AG08395 (cell line): ENCODE measurements at places on chromosomes 4 and X.

DNA sequence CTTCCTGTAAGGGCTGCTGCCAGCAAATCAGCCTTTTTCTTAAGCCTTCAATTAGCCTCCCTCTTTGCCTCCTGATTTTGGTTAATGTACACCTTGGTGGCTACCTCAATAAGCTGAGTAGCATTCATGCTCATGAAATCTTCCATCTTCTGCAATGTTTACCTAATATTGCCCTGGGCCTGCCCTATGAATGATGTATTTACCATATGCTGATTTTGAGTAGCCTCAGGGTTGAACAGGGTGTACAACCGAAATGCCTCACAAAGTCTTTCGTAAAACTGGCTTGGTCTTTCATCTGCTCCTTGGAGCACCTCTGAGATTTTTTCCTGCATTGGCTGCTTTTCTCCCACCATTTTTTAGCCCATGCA, 29.8 kb downstream of the SULT1E1 start:
- DNase-seq = no peak

DNA sequence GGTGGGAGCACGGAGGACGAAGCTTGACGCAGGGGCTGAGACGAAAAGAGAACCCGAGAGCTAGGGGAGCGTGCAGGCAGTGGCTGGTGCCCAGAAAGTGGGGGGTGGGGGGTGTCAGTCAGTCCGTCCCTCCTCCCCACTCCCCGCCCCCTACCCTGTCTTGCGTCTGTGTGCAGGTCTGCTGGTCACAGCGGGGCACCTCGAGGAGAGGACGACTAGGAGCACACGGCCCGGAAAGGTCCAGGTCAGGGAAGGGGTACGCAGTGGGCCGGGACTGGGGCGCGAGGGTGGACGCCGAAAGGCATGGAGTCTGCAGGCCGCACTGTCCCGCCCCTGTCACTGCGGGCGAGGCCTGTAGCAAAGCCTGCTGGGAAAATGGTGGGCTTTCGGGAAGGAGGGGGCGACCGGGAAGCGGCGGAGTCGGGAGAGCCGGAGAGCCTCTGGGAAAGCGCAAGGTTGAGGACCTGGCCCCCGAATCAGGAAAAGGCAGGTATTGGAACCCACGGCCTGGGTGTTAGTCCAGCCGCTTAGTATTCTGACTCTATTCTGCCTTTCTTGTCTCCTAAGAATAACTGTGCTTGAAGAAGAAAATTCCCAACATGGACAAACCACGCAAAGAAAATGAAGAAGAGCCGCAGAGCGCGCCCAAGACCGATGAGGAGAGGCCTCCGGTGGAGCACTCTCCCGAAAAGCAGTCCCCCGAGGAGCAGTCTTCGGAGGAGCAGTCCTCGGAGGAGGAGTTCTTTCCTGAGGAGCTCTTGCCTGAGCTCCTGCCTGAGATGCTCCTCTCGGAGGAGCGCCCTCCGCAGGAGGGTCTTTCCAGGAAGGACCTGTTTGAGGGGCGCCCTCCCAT, 769 bp downstream of the TCEAL1 start:
- DNase-seq = peak; percentile 46

DNA sequence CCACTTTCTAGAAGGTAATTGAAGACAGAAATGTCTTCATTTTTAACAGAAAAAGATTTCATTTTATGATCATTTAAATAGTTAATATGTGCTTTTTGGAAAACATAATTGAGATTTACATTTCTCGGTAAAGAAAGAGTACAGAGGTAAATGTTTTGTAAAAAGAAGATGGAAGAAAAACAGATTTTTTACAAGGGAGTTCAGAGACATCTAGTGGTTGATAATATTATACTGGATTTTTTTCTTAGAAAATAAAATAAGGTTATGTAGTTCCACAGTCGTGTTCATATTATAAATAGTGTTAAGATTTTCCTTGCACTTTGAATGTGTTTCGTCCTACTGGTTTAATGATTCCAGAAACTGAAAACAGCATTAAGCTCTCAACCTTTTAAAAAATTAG, 60.6 kb downstream of the SMARCA1 start:
- no peak for DNase-seq

GRCh38 chr4:48121180-48121579, 12.9 kb downstream of the TXK start:
- DNase-seq = no peak

- no peak for DNase-seq
Observed at GRCh38 chr4:95049551-95050233, 291.9 kb downstream of the BMPR1B start.

GRCh38 chrX:121876305-121876704, 828.9 kb downstream of the GLUD2 start:
- DNase-seq = peak; percentile 52

- DNase-seq = no peak
Observed at GRCh38 chr4:62771983-62772557, 1571.9 kb downstream of the ADGRL3 start.

DNA sequence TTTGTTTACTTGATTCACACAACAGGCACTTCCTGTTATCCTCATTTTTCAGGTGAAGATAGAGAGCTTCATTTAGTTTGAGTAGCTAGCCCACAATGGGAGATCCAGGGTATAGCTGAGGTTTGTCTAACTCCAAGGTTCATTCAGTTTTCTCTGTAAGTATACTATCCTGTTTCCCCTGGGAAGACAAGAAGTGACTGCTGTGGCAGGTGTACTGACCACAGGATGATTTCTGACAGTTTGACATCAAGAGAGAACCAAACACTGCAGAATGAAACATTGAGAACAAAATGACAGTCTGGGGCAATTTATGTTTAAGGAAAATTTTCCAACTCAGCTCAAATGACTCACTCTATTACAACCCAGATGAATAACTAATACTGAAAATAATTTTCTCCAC, 958.0 kb downstream of the STPG2 start:
- no peak for DNase-seq

GRCh38 chrX:132831336-132831973, 127.0 kb downstream of the HS6ST2 start:
- DNase-seq = no peak

DNA sequence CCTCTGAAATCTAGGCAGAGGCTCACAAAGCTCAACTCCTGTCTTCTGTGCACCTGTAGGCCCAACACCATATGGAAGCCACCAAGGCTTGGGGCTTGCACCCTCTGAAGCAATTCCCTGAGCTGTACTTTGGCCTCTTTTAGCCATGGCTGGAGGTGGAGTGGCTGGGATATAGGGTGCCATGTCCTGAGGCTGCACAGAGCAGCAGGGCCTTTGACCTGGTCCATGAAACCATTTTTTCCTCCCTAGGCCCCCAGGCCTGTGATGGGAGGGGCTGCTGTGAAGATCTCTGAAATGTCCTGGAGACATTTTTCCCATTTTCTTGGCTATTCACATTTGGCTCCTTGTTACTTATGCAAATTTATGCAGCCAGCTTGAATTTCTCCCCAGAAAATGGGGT, 20.9 kb upstream of the COL25A1 start:
- DNase-seq = no peak

GRCh38 chr4:150970685-150971151, 44.4 kb downstream of the LRBA start:
- DNase-seq = no peak

GRCh38 chr4:144189121-144189520, 48.6 kb upstream of the GYPA start:
- DNase-seq = no peak

- no peak for DNase-seq
Observed at GRCh38 chr4:105780176-105780575, 71.6 kb downstream of the GSTCD start.

DNA sequence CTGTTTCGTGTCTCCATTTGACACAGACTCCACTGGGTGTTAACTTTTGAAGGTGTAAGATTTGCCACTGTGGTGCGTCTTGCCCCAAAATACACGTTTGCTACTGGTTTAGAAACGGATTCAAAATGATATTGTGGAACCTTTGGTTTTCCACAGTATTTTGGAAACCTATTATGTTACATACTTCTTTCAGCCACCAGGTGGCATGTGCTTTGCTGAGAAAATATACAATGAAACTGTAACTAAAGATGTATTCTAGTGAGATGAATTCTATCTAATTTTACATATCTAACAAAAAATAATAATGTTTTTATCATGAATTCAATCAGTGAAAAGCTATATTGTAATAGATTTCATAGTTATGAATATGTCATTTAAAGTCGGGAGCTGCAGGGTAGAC, 28.4 kb upstream of the SLITRK4 start:
- peak; percentile 2 for DNase-seq

DNA sequence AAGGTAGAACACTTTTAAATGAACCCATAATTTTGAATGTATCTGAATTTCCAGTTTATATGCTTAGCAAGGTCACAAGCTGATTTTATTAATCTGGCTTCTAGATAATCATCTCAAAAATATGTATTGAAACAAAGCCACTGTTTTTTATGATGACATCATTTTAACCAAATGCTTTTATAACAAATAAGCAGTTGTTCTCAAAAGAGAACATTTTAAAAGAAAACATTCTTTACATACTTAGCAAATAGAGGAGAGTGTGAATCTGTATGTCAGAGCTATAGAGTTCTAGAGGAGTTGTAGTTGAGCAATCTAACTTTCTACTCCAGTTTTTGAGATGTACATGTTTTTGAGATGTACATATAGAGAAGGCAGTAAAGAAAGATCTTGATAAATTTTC, 42.5 kb downstream of the LAMP2 start:
- no peak for DNase-seq

DNA sequence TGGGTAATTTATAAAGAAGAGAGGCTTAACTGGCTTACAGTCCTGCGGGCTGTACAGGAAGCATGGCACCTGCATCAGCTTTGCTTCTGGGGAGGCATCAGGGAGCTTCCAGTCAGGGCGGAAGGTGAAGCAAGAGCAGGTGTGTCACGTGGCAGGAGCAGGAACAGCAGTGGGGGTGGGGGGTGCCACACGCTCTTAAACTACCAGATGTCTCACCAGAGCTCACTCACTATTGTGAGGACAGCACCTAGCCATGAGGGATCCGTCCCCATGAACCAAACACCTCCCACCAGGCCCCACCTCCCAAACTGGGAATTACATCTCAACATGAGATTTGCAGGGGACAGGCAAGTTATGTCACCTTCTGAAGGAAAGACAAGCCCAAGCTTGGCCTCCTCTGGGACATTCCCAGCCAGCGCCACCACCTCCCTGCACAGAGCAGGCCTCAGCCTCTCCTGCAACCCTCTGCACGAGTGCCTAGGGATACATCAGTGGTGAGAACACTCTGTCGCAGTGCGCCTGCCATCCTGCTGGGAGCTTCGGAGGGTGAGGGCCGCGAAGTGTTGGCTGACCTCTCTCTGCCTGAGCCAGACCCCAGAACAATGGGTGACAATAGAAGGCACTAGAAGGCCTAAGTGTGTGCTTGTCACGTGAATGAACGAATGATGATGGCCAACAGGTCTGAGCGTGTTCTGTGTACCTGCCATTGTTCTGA, 244.3 kb downstream of the EVC2 start:
- no peak for DNase-seq

GRCh38 chr4:145870155-145871020, 68.2 kb downstream of the ZNF827 start:
- no peak for DNase-seq

DNA sequence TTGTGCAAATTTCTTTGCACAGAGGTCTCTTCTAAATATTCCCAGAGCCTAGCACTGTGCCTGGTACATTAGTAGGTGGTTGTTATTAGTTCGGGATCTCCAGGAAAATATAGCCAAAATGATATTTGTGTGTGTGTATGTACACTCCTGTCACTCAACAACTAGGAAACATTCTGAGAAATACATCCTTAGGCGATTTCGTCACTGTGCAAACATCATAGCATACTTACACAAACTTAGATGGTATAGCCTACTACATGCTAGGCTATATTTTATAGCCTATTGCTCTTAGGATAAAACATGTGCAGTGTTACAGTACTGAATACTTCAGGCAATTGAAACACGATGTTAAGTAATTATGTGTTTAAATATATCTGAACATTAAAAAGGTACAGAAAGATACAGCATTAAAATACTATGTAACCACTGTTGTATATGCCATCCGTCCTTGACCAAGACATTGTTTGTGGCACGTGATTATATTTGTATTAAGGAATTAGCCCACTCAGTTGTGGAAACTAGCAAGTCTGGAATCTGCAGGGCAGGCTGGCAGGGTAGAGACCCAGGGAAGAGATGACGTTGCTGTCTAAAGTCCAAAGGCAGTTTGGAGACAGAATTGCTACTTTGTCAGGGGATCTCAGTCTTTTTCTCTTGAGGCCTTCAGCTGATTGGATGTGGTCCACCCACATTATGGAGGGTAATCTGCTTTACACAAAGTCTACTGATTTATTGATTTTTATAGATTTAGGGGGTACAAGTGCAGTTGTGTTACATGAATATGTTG, 106.9 kb downstream of the COL4A6 start:
- no peak for DNase-seq

DNA sequence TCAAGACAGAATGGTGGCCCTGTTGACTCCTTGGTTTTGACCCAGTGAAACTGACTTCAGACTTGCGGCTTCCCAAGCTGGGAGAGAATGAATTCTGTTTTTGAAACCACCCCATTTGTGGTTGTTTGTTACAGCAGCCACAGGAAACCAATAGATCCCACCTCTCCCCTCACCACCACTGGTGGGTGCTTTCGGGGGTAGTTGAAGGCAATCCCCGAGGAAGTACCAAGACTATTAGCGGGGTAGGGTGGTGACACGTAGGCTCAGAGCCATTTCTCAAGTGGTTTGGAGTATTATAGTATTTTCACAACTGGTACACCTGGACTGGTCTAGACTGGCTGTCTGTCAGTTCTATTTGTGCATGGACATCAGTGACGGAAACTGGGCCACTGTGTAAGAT, 189.1 kb upstream of the RBPJ start:
- DNase-seq = no peak

DNA sequence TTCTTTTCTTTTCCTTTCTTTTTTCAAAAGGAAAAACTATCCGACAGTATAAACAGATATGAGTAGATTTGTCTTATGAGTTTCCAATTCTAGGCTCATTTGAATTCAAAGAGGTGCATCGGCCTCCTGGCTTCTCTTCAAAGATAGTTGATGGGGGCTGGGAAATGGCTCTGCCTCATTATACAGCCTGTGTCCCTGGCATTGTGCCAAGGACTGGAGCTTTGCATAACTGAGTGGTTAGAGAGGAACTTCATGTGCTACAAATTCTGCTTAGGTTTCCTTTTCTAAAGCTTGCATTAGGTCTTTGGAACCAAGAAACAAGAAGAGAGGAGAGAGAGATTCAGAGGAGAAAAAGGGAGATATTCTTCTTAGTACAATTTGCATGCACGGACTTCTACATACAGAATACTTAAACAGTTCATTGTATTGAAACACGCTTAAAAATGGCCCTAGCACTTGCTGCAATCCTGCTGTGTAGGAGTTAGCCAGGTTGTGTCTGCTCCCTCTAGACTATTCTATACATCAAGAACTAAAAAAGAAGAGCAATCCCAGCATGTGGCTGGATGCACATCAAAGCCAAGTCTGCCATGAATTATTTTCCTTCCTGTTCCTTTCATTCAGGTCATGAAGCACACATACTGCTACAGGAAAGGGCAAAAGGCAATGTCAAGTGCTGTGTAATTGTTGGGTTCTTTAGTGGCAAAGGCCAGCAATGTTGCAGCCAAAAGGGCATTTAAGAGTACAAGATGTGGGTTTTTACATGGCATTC, 70.9 kb downstream of the INTS12 start:
- DNase-seq = no peak

DNA sequence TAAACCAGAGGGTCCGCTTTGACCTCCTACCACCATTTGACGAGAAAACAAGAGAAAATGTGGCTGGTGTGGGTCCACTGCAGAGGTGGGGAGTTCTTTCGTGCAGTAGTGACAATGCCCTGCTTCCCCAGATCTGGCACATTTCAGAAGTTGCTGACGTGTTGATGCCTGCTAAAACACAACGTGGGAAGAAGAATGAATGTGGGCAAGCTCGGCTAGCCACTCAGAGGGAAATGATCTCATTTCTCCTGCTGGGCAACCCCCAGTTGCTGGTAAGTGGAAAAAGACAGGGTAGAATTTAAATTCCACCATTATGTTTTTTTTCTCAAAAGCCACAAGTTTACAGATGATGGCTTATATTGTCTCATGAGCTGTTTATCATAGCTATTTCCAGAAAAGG, 77.9 kb downstream of the LUZP4 start:
- peak; percentile 63 for DNase-seq
